ENCODE measurements at places on chromosomes 6 and 20.

GRCh38 chr6:26360451-26361416, 4.3 kb upstream of the BTN3A2 start:
- no peak for DNase-seq

- no peak for DNase-seq
Measured at GRCh38 chr6:119090256-119090655, 11.8 kb upstream of the FAM184A start.

DNA sequence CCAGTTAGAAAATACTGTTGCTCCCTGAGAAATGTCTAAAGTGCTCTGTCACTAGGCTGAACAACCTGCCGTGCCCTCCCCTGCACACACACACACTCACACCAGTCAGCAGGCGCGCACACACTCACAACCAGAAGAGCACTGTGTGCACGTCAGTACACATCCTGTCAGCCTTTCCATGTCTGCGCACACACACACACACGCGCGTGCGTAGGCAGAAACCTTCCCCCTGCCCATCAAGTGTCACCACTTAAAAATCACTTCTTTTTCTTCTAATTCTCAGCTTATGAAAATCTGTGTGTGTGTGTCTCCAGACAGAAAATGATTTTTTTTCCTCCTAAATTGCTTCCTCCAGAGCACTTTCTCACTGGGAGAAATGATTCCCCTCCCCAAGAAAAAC, 100.3 kb downstream of the EDN3 start:
- DNase-seq: peak; percentile 26

DNA sequence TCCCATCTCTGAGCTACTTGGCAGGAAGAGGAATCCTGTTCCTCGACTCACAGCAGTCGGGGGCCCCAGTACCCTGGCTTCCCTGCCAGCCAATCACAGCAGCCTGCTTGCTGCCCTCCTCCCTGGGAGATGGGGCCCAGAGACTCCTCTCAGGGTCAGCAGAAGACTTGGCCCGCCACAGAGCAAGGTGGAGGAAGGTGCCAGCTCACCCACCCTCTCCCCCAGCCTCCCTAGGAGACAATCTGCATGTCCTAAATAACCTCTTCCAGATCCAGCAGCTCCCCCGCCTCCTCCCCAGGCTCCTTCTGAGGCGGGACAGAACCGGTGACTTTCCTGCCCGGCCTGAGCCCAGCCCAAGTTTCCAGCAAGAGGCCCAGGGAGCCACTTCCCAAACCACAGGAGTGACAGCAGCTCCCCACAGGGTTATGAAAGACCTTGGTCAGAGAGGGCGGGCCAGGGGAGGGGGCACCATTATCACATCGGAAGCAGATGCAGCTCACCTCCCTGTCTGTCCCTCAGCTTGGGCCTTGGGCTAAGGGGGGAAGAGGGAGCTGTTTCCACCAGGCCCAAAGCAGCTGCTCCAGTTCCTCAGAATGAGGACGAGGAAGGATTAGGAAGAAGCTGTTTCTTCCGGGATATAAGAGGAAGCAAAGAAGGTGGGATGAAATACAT, 2.3 kb downstream of the CCND3 start:
- peak; percentile 54 for DNase-seq

GRCh38 chr6:70411542-70412251, 1.6 kb upstream of the FAM135A start:
- no peak for DNase-seq

GRCh38 chr20:5757949-5758348, 7.7 kb downstream of the SHLD1 start:
- no peak for DNase-seq

GRCh38 chr6:111792241-111792640, 81.0 kb downstream of the FYN start:
- DNase-seq: no peak

GRCh38 chr20:51067792-51068191, 44.9 kb upstream of the KCNG1 start:
- DNase-seq: no peak

GRCh38 chr6:44043479-44044153, 83.6 kb downstream of the MRPL14 start:
- DNase-seq: peak; percentile 56

- DNase-seq: peak; percentile 3
Measured at GRCh38 chr6:6434151-6434550, 113.7 kb upstream of the F13A1 start.

GRCh38 chr6:5506149-5506548, 244.8 kb downstream of the FARS2 start:
- no peak for DNase-seq

GRCh38 chr6:170116636-170117035, 174.2 kb downstream of the DLL1 start:
- DNase-seq: no peak

- peak; percentile 33 for DNase-seq
Measured at GRCh38 chr6:33418690-33419291, 884 bp upstream of the CUTA start.

DNA sequence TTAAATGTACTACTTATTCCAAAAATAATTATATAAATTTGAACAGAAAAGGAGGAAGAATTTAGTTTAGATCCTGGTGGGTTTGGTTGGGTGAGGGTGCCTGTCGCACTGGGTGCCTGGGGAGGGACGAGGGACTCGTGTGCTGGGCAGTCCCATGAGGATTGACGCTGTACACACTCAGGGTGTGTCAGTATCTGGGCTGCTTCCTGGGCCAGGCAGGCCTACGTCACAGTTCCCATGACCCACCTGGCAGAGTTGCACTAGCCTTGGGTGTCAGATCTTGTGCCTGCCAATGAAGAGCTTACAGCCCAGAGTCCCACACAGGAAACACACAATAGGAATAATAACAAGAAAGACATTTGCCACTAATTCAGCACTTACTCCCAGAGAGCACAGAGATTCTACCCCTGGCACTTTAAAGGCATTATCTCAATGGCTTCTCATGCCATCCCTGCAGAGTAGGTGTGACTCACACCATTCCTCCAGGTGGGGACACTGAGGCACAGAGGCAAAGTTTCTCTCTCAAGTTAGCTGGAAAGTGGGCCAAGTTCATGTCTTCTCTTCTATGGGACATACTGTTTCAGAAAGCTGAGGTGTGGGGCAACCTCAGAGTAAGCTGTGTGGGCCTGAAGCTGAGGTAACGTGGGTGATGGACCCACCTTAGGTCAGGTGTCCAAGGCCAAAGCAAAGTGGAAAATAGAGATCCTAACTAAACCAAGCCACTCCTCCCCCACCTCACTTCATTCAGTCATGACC, 1.3 kb upstream of the SDCBP2 start:
- DNase-seq: no peak

DNA sequence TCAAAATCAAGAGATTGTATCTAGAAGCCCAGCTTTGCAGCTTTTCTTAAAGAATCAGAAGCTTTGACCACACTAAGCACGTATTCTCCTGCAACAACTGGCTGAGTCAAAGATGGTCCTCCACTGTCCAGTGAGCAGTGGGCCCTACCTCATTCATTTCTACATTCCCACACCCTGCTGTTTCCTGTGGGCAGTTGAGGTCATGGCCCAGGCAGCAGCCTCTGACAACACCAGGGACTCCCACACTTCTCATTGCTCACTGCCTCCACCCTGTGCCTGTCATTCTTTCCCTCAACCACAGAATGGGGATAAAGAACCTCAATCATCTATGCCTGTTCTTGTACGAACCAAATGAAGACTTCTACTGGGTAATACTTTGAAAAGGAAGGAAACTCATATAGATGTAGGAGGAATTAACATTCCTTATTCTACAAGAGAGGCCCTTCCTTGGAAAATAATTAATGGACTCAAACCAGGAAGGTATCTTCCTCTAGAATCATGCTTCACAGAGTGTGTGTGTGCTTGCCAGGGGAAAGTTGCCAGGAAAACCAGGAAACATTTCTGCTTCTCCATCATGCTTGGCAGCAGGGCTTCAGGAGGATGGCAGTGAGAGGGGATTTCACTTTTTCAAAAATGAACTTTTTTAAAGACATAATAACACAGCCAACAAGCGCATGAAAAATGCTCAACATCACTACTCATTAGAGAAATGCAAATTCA, 191.7 kb upstream of the RIN2 start:
- no peak for DNase-seq

DNA sequence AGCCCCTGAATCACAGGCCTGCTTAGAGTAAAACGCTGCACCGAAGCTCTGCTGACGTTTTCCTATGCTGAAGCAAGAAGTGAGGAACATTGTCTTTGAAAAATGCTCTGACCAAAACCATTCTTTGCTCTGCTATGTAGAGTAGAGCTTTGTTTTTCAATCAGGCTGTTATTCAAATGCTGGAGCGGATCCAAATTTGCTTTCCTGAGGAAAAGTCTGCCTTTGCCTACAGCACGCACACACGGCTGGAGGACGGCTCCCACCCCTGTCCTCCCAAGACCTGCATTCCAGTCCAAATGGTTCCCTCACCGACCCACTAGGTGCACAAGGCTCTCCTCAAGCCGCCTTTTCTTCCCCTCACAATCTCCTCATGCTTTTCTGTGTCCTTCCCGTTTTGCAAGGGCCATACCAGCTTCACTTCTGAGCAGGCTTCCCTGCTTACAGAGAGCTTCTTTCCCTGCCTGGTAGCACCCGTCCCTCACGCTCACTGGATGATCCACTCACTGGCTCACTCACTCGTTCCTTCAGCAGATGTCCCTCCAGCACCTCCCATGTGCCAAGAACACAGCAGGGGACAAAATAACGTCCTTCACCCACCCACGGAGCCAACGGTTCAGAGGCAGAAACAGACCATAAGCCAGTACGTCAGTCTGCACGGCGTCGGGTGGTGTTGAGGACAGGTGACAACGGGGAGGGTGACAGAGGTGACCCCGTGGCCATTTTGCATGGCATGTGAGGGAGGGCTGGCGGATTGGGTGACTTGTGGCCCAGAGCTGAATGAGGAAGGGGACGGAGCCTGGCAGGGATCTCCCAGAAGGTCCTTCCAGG, 137.9 kb upstream of the NEDD9 start:
- DNase-seq: no peak

- DNase-seq: peak; percentile 50
Measured at GRCh38 chr6:142744836-142745235, 200.1 kb downstream of the HIVEP2 start.

- no peak for DNase-seq
Measured at GRCh38 chr6:148648754-148649453, 97.9 kb upstream of the UST start.

- DNase-seq: peak; percentile 41
Measured at GRCh38 chr6:37783856-37784584, 35.5 kb upstream of the ZFAND3 start.

GRCh38 chr6:158290659-158291058, 21.6 kb upstream of the TULP4 start:
- DNase-seq: no peak

DNA sequence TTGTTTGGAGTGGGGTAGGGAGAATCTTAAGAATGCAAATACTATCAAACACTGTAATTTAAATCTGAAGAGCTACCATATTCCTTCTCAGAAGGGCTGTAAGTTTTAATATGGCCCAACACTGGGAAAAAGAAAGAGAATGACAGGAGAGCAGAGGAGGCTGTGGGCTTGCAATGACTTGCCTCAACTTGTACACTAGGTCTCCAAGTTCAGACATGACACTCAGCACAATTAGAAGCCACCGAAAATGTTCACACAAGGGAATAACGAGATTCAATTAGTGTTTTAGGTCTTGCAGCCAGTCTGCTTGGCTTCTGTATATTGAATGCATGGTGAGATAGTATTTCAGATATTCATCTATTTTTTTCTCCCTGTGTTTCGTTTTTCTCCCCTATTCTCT, 89.4 kb downstream of the HS3ST5 start:
- no peak for DNase-seq

GRCh38 chr6:87826424-87826823, 124.4 kb upstream of the AKIRIN2 start:
- DNase-seq: no peak

DNA sequence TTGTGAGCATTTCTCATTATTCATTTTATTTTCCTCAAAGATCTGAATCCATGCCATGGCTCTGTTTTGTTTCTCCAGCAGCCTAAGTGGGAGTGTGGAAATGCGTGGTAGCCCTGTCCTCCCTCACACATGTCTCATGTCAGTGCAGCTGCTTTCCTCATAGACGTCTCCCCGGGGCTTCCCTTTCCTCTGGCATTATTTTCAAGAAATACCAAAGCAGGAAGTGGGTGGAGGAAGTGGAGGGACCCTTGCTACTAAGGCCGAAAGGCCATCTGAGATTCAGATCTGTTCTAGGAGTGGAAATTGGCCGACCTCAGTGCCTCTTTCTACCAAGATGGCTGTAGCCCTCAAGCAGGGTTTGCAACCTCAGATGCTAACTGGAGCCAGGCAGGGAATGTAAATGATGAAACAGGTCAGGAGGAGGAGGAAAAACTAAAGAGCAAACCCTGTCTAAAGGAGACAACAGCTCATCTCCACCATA, 420.9 kb upstream of the PLCB4 start:
- no peak for DNase-seq

DNA sequence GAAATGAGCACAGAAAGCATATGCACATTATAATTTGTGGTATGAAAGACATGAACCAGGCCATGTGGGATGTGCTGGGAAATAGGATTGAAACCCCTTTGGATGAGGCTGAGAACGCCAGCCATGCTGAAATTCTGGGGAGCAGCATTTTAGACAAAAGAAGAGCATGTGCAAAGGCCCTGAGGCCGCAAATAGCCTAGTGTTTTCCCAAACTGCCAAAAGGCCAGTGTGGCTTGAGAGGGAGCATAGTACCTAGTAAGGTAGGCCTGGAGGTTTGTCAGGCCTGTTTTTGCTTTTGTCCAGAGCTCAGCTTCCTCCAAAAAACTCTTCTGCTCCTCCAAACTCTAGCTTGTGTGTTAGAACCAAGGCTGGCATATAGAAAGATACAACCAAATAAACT, 57.4 kb upstream of the NOP56 start:
- no peak for DNase-seq

- DNase-seq: no peak
Measured at GRCh38 chr6:18439581-18439980, 52.4 kb downstream of the RNF144B start.

GRCh38 chr20:63262836-63263235, 8.6 kb upstream of the NKAIN4 start:
- DNase-seq: no peak

GRCh38 chr20:60209048-60209447, 250.8 kb downstream of the CDH26 start:
- DNase-seq: no peak

DNA sequence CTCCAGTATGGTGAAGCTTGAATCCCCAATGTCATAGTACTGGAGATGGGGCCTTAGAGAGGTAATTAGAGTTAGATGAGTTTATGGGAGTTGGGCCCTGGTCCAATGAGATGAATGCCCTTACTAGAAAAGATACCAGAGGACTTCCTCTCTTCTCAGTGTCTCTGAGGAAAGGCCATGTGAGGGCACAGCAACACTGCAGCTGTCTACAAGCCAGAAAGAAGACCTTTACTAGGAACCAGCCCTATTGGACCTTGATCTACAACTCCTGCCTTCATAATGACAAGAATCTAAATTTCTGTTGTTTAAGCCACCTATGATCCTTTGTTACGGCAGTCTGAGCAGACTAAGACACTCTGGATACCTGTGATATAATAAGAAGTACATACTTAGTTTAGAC, 31.4 kb upstream of the AKAP7 start:
- DNase-seq: no peak

GRCh38 chr20:62636446-62636845, 5.9 kb upstream of the SLCO4A1 start:
- no peak for DNase-seq

GRCh38 chr20:34708621-34709043, 4.5 kb downstream of the TP53INP2 start:
- DNase-seq: peak; percentile 36

- peak; percentile 62 for DNase-seq
Measured at GRCh38 chr6:151325075-151326050, 66.0 kb downstream of the ZBTB2 start.

- DNase-seq: no peak
Measured at GRCh38 chr20:31473331-31474096, 1.4 kb downstream of the DEFB124 start.
